ENCODE measurements at places on chromosomes 7 and 10. TPM values are rescaled to one million over a fixed set of nuclear protein-coding genes. Genes with fewer than 3 reads are reported as not detected.

Gene TMEM229A
- total RNA-seq = not detected

Gene VAX1
- total RNA-seq = not detected

Gene UNC5B
- 19.5 TPM for total RNA-seq

Gene FFAR4
- total RNA-seq = not detected

Gene GJD4
- not detected for total RNA-seq

Gene LGI1
- not detected for total RNA-seq

Gene PHYHIPL
- not detected for total RNA-seq

Gene DPP6
- not detected for total RNA-seq

Gene SLC16A12
- total RNA-seq = 0.58 TPM

Gene C10orf62
- not detected for total RNA-seq

Gene GLI3
- 10.9 TPM for total RNA-seq

Gene ATRNL1
- 8.0 TPM for total RNA-seq

Gene CCDC3
- 1.8 TPM for total RNA-seq

Gene NEUROD6
- total RNA-seq = not detected

Gene GOLGA7B
- total RNA-seq = not detected

Gene NME8
- total RNA-seq = not detected

Gene OR2A5
- not detected for total RNA-seq

Gene TMEM176A
- total RNA-seq = not detected

Gene ARHGEF35
- not detected for total RNA-seq

Gene ACHE
- 2.0 TPM for total RNA-seq

Gene AKR1D1
- not detected for total RNA-seq

Gene SMIM30
- 52.9 TPM for total RNA-seq

Gene ANXA8
- not detected for total RNA-seq

Gene NPFFR1
- not detected for total RNA-seq

Gene BRI3
- total RNA-seq = 107 TPM

Gene LIPN
- not detected for total RNA-seq

Gene SUGCT
- 4.3 TPM for total RNA-seq

Gene KLF14
- not detected for total RNA-seq

Gene ADCY1
- 0.35 TPM for total RNA-seq

Gene WEE2
- total RNA-seq = not detected

Gene HMX2
- not detected for total RNA-seq

Gene LRRTM3
- total RNA-seq = not detected

Gene CNTNAP2
- under 0.01 TPM for total RNA-seq

Gene CALCR
- not detected for total RNA-seq

Gene SPDYE6
- total RNA-seq = not detected

Gene EPO
- not detected for total RNA-seq
